Stimulated activated naive CD8-positive, alpha-beta T cell treated with anti-CD3 and anti-CD28 coated beads, Interleukin-15, Interleukin-2, amounts not matched to agents 100 U/mL and 50 U/mL, for 24 hours (primary cell): ENCODE measurements at places on chromosomes 7 and 10.

- DNase-seq = no peak
These were observed 38.2 kb upstream of the MYO3A start for GRCh38 chr10:25895856-25896255.

GRCh38 chr7:45328403-45328981 lies 170.9 kb downstream of the RAMP3 start:
- no peak for DNase-seq

GRCh38 chr10:1665021-1665661 lies 72.2 kb downstream of the ADARB2 start:
- DNase-seq = no peak

DNA sequence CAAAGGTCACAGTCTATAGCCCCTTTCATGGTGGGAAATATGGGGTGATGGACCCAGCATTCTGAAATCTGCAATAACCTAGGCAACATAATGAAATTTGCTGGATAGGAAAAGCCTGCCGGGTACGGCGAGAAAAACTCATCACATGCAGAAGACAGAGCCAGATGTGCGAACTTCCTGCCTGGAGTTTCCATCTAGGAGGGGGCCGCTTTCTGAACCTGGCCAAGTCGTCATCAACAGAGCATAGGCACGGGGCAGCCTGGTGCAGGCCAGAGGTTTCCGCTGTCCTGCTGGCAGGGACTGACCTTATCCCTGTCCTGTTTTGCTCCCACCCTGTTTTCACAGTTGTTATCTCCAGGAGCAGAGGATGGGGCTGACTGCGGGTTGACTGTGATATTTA lies 27.4 kb downstream of the CCDC3 start:
- no peak for DNase-seq

- DNase-seq = no peak
These were observed 28.9 kb upstream of the SLC26A5 start for GRCh38 chr7:103474956-103475355.

GRCh38 chr7:23956772-23957576 lies 247.0 kb downstream of the STK31 start:
- no peak for DNase-seq
